ENCODE measurements at places on chromosomes 2 and 18. TPM values are rescaled to one million over a fixed set of nuclear protein-coding genes. Genes with fewer than 3 reads are reported as not detected.

CHRNG gene
- total RNA-seq, result 3.5 TPM

FEV gene
- not detected for total RNA-seq

NOSTRIN gene
- total RNA-seq, result 30.9 TPM

ARHGAP28 gene
- 84.0 TPM for total RNA-seq

IMMT gene
- 50.5 TPM for total RNA-seq

B3GNT2 gene
- 27.3 TPM for total RNA-seq

AFF3 gene
- 43.5 TPM for total RNA-seq

DNA sequence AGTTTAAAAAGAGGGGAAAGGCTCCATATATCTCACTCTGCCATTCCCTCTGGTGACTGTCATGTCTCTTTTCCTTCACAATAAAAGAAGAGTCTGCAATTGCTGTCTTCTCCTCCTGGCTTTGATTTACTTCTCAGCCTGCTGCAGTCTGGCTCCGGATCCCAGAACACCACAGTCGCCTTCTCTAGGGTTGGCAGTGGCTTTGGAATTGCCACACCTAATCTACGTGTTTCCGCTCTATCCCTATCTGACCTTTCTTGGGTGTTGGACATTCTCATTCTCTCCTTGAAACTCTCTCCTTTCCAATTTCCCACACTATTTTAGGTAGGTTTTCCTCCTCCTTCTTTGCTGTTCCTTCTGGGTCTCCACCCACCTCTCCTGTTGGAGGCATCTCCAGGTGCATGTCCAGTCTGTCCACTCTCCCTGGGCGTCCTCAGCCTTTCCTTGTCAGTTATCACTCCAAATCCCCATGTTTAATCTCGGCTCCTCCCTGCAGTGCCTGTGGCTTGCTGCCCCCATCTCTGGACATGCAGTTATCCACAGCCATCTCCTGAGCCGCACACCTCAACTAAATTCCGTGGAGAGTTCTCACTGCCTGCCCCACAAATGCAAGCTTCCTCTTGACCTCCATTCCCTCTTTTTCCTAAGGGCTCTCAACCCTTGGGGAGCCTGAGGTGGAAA is 112.8 kb downstream of the KCTD1 start:
- no peak for DNase-seq

DNA sequence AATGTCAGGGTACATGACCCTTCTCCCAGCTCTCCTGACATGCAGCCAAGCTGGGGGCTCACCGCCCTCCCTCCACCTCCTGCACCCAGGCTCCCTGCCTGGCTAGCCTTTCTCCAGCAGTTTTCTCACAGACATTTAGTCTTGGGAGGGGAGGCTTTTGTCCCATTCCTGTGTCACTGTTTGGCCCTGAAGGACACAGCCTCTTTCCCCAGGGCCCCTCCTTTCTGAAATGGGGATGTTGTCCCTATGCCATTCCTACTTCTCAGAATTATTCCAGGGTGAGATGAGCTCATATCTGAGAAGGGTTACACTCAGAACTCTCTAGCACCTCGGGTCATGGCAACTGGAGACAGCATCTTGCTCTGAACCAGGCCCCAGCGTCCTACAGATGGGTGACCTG is 47.3 kb upstream of the MRPL33 start:
- no peak for DNase-seq

GRCh38 chr2:164046040-164046439 is 310.2 kb upstream of the FIGN start:
- no peak for DNase-seq

GRCh38 chr2:179911569-179911968 is 50.2 kb upstream of the ZNF385B start:
- DNase-seq, result no peak

DNA sequence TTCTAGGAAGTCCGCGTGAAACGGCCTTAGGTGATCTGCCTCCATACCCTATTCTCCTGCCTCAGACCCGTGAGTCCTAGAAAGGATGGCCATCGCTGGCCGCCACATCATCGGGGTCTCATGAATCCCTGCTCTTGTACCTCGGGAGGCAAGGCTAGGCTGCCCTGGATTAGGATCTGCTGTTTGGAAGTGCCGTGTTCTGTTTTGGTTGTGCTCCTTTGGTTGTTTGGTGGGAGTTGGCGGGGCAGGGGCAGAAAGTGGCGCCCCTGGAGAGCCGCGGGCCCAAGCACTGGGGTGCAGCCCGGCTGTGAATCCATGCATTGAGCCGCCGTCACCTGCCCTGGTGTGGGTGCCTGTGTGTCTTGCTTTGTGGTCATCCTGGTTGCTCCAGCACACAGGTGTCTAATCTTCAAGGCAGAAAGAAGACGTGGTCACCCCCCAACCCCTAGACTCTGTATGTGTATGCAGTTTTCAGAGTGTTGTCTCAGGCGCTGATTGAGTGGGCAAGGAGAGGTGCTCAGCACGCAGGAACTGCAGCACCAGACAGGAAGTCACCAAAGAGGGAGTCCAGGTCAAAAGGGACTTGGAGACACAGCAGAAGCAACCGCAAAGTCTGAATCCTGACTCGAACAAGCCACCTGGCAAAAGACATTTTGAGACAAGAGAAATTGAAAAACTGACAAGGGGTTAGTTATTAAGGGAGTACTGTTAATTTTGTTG is 80.0 kb upstream of the LDLRAD4 start:
- no peak for DNase-seq

DNA sequence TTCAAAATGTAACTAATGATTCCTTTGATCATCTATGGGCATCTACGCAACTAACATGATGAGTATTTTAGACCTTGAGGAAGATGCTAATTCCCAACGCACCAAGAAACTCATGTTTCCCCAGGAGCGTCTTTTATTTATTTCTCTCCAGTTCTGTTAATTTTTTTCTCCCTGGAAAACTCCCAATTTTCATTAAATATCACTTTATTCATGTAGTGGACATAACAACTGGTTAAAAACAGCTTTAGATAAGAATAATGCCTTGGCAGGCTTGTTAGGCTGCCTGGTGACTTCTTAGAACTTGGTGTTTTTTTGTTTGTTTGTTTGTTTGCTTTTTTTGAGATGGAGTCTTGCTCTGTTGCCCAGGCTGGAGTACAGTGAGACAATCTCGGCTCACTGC is 62.9 kb upstream of the ZFP36L2 start:
- DNase-seq, result no peak

DNA sequence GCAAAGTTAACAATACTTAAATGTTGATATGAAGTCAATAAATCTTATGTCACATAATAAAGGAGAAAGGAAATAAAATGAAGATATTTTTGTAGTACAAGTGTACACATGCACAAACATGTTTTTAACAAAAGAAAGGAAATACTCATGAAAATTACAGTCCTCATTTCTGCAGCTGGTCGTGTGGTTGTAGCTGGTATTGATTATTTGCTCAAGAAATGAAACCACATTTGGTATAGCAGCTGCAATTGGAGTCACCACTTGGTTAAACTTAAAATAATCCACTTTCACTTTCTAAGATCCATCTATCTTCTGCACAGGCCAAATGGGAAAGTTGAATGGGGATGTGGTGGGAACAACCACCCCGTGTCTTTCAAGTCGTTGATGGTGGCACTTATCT is 580.5 kb upstream of the NRXN1 start:
- DNase-seq, result no peak

- no peak for DNase-seq
These were observed 139.3 kb downstream of the UPP2 start for GRCh38 chr2:158240975-158241374.

DNA sequence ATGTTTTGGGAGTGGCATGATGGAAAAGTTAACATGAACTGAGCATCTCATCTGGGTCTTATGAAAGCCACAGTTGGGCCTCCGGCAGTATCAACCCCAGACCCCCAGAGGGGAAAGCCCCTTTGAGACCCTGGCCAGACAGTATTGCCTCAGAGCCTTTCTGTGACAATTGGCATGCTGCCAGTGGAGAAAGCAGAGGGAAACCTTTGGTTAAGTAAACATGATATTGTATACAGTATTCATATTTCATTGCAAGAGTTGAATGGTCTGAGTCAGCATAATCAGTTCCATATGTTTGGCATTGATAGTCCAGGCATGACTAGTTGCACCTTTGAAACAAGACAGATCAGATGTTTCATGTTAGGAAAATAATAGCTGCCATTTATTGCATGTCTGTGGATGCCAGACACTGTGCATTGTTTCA is 20.0 kb downstream of the MERTK start:
- DNase-seq, result no peak

DNA sequence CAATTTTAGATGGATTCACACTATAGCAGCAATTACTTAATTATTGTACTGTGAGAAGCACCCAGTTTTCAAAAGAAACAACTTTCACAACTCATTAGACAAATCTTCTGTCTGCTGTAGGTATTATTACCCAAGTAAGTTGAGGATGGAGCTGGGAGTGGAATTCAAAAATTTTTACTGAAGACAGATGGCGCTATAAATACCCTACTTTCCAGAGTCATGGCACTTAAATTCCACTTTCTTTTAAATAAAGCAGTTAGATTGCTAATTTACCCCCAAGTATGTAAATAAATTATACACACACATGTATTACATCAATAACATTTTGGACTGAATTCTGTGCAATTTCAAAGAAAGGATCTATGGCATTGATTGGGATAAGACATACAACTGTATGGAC is 166.8 kb downstream of the FTCDNL1 start:
- DNase-seq, result no peak

GRCh38 chr2:127163921-127164320 is 56.2 kb downstream of the CYP27C1 start:
- no peak for DNase-seq

GRCh38 chr2:231502596-231502995 is 27.6 kb downstream of the NMUR1 start:
- no peak for DNase-seq

GRCh38 chr2:222882484-222882928 is 21.7 kb downstream of the ACSL3 start:
- no peak for DNase-seq

- DNase-seq, result no peak
These were observed 295.9 kb upstream of the LINC00305 start for GRCh38 chr18:64444819-64445218.

DNA sequence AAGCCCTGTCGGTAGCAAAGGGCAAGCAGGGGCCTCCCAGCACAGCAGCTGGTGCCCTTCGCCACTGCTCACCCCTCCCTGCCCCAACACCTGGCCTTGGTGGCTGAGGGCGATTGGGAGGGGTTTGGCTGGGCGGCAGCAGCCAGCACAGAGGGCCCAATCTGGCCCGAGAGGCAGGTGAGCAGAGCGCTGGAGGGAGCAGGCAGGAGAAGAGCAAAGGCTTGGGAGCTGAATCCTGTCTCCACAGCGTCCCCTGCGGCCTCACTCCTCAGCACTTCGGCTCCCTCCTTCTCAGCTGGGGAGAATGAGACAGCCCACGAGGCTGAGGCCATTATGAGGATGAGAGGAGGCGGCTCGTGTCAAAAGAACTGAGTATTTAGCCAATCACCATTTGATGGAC is 74.9 kb upstream of the TAF1B start:
- no peak for DNase-seq

Measured in urinary bladder (tissue), 4 donors.